ENCODE measurements at places on chromosomes 7 and 10.

DNA sequence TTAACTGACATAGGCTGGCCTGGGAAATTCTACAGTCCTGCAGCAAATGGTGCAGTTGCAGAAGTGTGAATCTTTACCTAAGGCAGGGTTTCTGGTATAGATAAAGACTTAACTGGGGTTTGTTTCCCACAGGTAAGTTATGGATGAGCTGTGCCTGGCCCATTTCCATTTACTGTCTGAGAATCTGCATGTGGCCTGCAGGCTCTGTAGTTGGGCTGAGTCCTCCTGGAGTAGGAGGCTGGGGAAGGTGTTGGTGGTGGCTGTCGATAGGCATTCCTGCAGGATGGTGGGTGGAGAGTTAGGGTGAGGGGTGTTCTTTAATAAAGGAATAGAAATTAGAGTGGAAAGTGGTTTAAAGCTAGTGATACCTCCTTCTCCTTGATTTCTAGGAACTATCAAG lies 193.5 kb downstream of the AUTS2 start:
- DNase-seq: no peak

- DNase-seq: no peak
Observed at GRCh38 chr7:155999631-156000489, 187.6 kb upstream of the SHH start.

GRCh38 chr10:47054974-47055373 lies 143.7 kb downstream of the PTPN20 start:
- DNase-seq: no peak

- no peak for DNase-seq
Observed at GRCh38 chr7:51265066-51265907, 51.3 kb downstream of the COBL start.

GRCh38 chr7:148218603-148219002 lies 372.0 kb upstream of the C7orf33 start:
- DNase-seq: no peak

GRCh38 chr7:128856001-128856718 lies 6.5 kb upstream of the ATP6V1F start:
- DNase-seq: no peak
